ENCODE measurements at places on chromosomes 1 and 21. TPM values are rescaled to one million over a fixed set of nuclear protein-coding genes. Genes with fewer than 3 reads are reported as not detected.

The CA14 gene
- not detected for total RNA-seq

The F13B gene
- total RNA-seq: not detected

The SIM2 gene
- total RNA-seq: not detected

The LENEP gene
- total RNA-seq: not detected

The STXBP3 gene
- total RNA-seq: 38.1 TPM

The TCHHL1 gene
- not detected for total RNA-seq

The FALEC gene
- total RNA-seq: not detected

The SPRR3 gene
- total RNA-seq: not detected

The KCNT2 gene
- 0.78 TPM for total RNA-seq

The SYT2 gene
- not detected for total RNA-seq

The LCE1F gene
- total RNA-seq: not detected

The PLCH2 gene
- 0.20 TPM for total RNA-seq

The ALPL gene
- not detected for total RNA-seq

The RPAP2 gene
- total RNA-seq: 6.2 TPM

The S100A7A gene
- not detected for total RNA-seq

The ADGRL2 gene
- 71.3 TPM for total RNA-seq

The FH gene
- total RNA-seq: 200 TPM

The CD52 gene
- 0.98 TPM for total RNA-seq

The SLC2A5 gene
- total RNA-seq: 3.1 TPM

Measured in subcutaneous preadipocyte (primary cell).